Natural killer cell treated with Interleukin-12 subunit alpha and Interleukin-12 subunit beta and Interleukin-15 and Interleukin-18, amount 100 ng/mL, for 72 hours (primary cell): ENCODE measurements at places on chromosomes 16 and 17. TPM values are rescaled to one million over a fixed set of nuclear protein-coding genes. Genes with fewer than 3 reads are reported as not detected.

Gene CACNG5
- not detected for total RNA-seq

Gene GPR139
- not detected for total RNA-seq

Gene CLEC19A
- not detected for total RNA-seq

Gene SLC9A5
- 5.9 TPM for total RNA-seq

Gene EVI2B
- total RNA-seq, result 16.3 TPM

Gene ZNF319
- total RNA-seq, result 9.6 TPM

GRCh38 chr17:43661699-43662412 lies at the start of gene MEOX1:
Gene MEOX1 (minus strand): TSS chr17:43661922. CDS start chr17:43661534, 388 bp downstream.
- DNase-seq, result no peak

GRCh38 chr16:24976061-24976779 lies 38.9 kb downstream of the ARHGAP17 start:
- no peak for DNase-seq

GRCh38 chr17:81026266-81027036 lies 8.5 kb upstream of the BAIAP2 start:
- peak; percentile 60 for DNase-seq

DNA sequence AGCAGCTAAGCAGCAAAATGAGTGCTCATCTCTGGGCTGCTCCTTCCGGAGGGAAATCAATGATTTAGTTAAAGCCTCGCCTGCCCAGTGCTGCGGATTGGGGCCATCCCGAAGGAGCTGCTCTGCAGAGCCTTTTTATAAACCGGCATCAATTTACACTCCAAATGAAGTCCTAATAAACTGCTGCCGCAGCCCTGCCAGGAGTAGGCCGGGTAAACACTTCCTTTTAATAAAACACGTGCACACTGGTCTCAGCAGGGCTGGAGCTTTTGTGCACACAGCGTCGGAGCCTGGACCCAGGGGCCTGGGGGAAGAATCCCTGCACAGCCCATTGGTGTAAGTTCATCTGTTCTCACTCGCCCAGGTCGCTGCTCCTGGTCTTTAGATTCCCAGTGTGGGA lies 79.6 kb upstream of the HS3ST2 start:
- no peak for DNase-seq

- DNase-seq, result peak; percentile 90
Observed at GRCh38 chr17:7237761-7238419, 1.4 kb downstream of the PHF23 start.

GRCh38 chr17:71203953-71204352 lies 916.9 kb upstream of the SOX9 start:
- DNase-seq, result no peak

DNA sequence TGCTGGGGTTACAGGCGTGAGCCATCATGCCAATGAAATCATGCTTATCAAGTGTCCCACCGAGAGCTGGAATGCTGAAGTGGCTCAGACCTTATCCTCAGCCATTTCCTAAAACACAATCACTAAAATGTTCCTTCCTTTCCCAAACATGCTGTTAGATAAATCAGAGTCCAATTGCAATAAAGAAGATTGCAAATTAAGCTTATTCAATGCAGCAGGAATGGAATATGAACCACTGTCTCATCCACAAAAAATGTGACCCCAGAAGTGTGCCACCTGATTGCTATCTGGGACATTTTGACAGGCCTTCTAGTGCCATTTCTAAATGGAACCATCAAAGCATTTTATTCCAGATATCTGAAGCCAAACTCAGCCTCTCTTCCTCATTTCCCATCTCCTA lies 205.5 kb upstream of the CDH11 start:
- no peak for DNase-seq

DNA sequence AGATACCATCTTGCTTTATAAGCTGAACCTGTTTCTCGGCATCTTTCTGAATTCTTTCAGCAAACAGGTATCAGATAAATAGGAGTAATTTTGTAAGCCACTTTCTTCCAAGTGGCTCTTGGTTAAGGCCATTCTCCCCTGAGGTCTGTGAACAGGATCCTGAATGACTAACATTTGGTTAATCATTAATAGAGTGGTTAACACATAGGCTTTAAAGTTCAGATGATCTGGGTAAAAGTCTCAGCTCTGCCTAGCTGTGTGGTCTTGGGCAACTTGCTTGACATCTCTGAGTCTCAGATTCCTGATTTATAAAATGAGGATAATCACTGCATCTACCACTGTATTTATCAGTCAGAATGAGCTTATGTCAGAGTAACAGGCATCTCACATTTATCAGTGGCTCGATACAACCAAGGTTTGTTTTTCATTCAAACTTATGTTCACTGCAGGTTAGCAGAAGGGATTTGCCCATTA lies 44.4 kb upstream of the ANKFN1 start:
- no peak for DNase-seq

DNA sequence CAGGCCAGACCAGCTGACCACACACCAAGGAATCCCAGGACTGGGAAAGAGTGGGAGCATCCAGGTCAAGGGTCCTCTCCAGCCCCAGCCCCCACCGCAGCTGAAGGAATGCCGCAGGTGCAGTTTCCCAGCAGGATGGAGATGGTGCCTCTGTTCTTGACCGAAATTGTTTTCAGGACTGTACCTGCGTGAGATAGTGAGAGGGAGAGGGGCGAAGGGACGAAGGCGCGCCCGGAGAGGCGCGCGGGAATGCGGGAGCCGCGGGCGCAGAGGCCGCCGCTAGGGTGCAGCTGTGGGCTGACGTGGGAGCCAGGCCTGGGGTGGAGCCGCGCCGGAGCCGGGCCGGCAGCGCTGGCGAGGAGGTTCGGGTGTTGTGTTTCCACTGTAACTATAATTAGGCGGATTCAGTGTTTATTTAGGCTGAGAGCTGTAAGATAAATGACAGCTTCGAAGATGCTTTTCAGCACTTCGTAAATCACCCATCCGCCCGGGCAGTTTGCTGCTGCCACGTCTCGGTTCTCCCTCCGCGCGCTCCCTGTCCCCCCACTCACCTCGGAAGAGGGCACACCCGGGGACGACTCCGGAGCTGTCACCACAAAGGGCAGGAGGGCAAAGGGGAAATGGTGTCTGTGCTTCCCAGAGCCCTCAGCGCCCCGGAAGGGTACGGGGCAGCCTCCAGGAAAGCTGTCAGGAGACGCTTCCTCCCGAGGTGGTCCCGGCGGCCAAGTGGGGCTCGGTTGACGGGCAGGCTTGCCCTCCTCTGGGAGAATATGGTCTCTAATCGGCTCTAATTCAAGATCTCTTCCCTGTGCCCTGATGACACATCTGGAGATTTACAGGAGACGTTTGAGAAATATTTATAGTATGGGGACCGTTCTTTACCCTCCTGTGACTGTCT lies 38.2 kb downstream of the HOXB1 start:
- DNase-seq, result peak; percentile 76

- no peak for DNase-seq
Observed at GRCh38 chr17:38453951-38454421, 25.7 kb downstream of the ARHGAP23 start.

DNA sequence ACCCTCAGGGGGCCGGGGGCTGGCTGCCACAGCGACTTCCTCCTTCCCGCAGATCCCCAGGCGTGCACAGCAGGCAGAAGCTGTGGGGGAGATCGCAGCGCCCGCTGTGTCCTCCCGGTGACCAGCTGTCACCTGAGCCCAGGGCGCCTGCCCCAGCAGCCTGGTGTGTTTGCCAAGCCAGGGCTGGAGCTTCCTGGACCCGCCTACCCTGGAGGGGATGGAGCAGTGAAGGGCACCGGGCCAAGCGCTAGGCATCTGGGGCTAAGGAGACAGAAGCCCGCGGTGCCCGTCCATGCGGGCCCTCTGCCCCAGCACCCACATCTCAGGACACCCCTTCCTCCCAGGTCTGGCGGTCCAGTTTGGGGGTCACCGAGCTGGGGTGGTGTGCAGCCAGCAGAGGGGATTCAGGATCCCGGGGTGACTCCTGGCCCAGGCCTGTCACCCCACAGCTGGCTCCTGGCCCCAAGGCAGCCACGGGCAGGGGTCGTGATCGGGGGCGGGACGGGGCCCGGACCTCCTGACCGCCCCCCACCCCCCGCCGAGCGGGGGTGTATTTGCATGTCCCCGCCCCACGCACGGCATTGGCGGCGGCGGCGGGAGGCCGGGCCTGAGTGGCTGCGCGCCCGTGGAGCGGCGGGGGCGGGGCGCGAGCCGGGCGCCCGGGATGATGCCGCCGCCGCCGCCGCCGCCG lies at the start of gene RAB26:
Gene RAB26, plus strand, starts transcription at position 645 of the 691 bp plus-strand sequence. CDS start 159 bp downstream, outside the sequence.
- peak; percentile 60 for DNase-seq

- DNase-seq, result no peak
Observed at GRCh38 chr16:67872131-67872630, 671 bp upstream of the EDC4 start.

DNA sequence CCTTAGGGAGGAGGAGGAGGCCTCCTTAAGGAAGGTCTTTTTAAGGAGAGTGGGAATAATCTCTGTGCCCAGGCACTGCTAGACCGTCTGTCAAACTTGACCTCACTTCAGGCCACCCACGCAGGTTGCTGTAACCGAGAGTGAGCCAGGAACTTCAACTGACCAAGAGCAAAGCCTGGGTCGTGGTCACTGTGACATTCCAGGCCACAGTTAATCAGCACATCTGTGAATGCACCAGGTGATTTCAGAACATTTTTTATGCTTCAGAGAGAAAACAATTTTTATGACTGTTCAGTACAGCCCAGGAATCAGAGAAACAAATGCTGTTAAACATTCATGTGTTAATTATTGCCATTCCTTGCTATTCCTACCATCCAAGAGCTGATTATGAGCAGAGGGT lies 226.6 kb upstream of the ASIC2 start:
- DNase-seq, result no peak

- no peak for DNase-seq
Observed at GRCh38 chr17:69602972-69603371, 188.5 kb downstream of the MAP2K6 start.
